ENCODE measurements at places on chromosomes 11 and 22. TPM values are rescaled to one million over a fixed set of nuclear protein-coding genes. Genes with fewer than 3 reads are reported as not detected.

DDTL gene
- 3.6 TPM for total RNA-seq

MS4A6A gene
- total RNA-seq: 1.5 TPM

REXO2 gene
- total RNA-seq: 48.5 TPM

SULT4A1 gene
- total RNA-seq: not detected

IL18 gene
- total RNA-seq: 0.35 TPM

TPBGL gene
- total RNA-seq: 0.59 TPM

OR2D2 gene
- total RNA-seq: not detected

MRGPRX3 gene
- not detected for total RNA-seq

MYO7A gene
- total RNA-seq: 0.44 TPM

DNA sequence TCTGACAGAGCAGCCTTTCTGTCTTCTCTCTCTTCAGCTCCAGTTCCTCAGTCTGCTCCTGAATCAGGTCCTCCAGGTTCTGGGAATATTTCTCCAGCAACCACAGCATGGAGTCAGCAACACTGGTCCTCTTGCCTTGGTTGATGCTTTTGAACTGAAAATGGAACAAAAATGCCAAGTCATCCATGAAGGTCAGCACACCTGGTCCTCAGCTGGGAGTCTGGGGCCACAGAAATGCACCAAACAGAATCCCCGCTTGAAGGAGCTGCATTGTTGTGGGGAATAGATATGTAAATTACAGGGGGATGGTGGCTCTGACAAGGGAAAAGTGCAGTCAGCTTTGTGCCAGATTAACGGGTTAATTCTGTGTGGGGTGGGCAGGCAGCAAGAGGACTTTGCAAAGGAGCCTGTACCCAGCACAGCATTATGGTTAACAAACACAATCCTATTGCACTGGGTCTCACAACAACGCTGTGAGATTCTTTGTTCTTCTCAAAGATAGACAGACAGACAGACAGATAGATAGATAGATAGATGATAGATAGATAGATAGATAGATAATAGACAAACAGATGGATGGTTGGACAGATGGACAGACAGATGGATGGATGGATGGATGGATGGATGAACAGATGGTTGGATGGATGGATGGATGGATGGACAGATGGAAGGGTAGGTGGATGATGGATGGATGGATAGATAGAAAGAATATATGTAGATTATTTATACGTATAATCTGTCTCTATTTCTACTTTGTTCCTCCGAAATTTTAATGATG, 33.8 kb upstream of the LRRC32 start:
- DNase-seq: no peak

DNA sequence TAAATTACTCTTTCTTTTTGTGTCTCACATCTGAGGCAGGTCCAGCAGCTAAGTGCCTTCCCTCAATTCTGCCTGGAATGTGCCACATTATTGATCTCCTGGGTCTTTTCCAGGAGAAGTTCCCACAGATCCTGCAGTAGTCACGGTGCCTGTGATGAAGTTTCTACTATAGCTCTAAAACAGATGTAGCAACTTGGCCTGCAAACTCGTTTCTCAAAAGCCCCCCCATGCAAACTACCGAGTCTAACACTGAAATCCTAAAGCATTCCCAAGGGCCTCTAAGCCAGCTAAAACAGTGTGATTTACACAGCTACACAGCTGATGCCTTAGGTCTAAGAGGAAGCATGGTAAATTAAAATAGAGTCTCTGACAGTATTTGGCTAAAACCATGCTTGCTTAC, 54.3 kb downstream of the DDI1 start:
- DNase-seq: no peak

- DNase-seq: no peak
Observed at GRCh38 chr11:70456921-70457532, 58.7 kb downstream of the CTTN start.

GRCh38 chr11:44078794-44079193, 12.7 kb downstream of the ACCS start:
- DNase-seq: no peak

GRCh38 chr22:38214302-38215056, 12.7 kb downstream of the MAFF start:
- peak; percentile 64 for DNase-seq

DNA sequence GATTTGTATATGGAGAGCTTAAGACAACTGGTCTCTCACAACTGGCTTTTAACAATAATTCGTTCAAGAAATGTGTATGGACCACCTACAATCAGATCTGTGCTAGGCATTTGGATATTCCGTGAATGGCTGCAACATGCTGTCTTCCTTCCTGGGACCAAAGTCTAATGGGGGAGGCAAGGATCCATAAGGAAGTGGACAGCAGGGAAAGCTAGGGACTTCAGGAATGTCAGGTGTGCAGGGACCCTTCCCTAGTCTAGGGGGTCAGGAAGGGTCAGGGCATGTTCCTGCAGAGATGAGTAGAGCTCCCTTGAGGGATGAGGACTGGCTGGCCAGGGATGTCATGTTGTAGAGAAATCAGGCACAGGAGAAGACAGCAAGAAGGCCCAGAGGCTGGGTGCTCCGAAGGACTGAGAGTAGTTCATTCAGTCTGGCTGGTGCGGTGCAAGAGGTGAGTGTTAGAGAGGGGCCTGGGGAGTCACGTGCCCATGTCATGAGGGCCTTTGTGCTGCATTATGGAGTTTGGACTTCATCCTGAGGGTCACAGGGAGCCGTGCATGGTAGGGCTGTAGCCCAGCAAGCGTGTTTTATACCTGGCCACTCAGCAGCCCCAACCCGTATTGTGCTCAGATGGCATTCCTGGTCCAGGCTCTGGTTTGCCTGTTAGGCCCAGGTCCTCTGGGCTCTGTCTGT, 8.5 kb upstream of the NECTIN1 start:
- DNase-seq: no peak

DNA sequence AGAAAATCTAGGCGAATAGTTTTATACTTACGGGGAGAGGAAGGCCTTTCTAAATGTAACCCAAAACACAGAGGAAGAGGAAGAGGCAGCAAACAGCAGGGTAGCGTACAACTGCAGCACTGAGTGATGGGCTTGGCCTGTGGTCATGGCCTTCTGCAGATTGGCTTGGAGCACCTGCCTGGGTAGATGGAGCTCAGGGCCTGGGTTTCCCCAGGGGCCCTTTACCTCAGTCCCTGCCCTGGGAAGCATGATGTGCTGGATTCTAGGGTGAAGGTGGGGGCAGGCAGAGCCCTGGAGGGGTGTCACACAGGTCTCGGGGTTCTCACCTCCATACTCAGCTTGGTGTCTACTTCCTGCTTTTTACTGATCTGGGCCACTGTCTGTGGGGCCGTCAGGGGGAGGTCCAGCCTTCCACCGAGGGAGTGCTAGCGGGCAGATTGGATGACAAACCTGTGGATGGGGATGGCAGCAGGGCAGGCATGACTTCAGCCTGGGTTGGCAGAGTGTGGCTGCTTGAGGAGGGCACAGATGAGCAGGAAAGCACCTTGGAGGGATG, 27.7 kb upstream of the CHRM1 start:
- DNase-seq: no peak

DNA sequence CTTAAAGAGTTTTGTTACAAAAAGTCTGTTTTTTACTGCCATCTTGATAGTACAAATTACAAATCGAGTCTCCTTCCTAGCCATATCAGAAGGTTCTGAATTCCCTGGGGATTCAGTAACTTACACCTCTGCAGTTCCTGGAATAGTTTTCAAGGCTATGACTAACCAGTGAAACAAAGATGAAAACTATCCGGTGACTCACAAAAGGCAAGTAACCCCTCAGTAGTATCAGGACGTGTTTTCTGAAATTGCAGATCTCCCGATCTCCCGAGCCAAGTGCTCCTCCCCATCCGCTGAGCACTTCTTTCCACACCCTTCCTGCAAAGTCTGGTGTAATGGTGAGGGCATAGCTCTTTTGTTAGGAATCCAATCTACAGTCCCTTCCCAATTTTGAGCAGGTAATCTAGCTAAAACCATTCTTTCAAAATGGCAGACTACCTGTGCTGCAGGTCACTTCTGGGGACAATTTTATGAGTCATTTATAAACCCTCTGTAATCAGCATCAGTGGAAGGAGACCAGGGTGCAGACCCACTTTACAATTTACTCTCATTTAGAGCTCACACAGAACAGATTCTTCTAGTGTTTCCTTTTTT, 7.7 kb downstream of the E2F8 start:
- DNase-seq: no peak

DNA sequence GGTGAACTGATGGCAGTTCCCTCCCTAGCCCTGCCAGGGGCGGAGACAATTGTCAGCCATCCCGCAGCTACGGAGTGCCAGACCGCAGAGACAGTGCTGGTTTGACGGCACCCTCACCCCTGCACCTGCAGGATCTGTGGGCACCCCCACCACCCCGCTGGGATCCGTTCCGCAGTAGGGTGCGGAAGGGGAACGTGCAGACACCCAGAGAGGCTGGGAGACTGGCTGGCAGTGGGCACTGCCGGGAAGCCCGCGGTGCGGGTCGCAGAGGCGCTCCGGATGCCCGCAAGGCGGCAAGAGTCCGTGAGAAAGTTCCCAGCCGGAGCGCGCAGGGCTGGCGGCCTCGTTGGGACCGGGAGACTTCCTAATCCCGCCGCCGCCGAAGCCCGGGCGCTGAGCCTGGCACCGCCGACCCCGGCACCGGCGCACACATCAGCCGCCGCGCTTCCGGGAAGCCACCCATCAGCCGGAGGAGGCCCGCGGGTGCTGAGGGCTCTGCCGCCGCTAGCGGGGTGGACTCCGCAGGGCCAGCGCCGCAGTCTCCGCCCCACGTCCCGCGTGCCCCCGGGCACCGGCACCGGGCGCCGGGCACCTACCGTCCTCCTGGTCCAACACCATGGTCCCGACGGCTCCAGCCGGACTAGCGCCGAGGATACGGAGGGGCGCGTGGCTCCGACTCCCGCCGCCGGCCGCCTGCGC, 4.3 kb upstream of the LMO1 start:
- DNase-seq: no peak

GRCh38 chr11:123230346-123230745, 35.3 kb upstream of the CLMP start:
- no peak for DNase-seq

GRCh38 chr22:23791738-23792645, 5.2 kb downstream of the SMARCB1 start:
- DNase-seq: no peak

DNA sequence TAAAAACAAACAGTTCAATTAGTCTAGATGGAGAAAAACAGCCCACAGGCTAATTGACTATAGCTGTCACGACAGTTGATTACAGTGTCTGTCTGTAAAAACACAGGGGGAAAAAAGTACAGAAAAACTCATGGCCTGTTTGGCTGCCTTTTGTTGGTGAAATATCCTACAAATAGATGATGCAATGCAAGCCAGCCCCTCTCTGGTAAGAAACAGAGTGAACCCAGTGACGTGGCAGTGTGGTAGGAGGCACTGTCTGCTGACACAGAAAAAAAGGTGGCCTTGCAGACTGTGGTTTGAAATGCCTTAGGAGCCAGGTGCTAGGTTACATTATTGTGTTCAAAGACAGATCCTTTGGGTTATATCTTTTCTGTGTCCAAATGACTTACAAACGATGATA, 431.4 kb upstream of the CCDC90B start:
- no peak for DNase-seq

DNA sequence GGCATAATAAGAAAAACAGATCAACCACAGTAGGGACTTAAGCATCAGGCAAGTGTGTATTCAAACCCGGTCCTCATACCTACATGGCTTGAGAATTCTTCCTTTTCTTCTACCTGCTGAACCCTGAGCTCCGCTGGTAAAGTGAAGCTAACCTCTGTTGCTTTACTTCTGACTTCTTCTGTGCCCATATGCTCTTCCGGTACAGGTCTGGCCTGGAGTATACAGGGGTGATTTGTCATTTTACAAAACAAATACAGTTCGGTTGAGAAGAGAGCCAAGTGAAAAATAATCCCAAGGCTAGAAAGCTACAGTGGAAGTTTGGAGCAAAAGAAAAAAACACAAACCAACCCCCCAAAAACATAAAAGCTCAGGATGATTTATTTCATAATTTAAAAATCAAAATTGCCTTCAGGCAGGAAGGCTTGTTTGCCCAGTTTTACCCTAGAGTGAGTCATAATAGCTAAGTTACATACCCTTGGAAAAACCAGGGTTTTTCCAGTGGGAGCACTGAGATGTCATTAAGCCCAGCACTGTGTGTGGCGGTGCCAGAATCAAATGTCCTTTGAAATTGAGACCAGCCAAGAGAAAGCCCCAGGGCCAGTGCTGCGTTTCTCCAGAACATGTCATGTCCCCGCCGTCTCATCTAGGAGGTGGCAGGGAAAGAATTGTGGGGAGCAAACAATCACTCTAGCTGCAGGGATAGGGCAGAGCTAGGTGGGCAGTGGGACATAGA, 305.5 kb upstream of the ISX start:
- DNase-seq: no peak

- DNase-seq: no peak
Observed at GRCh38 chr11:103680826-103681225, 355.6 kb upstream of the DDI1 start.

DNA sequence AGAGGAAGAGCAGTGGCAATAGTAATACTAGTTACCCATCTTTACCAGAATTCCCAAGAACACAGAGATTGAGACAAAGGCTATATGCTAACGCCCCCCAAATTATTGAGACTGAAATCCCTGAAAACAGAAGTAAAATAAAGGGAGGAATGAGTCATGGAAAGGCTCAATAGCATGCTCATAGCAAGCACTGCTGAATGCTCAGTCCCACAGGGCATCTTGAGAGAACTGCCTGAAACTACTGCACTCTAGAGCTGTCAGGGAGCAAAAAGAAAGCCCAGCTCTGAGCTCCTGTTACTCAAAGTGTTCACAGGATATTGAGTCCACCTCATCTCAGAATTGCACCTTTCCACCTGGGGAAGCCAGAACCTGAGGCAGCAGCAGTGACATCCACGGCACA, 44.1 kb upstream of the FIBIN start:
- DNase-seq: no peak

GRCh38 chr11:122186439-122187080, 70.5 kb upstream of the BLID start:
- DNase-seq: no peak

GRCh38 chr11:106276859-106277436, 199.5 kb downstream of the AASDHPPT start:
- DNase-seq: no peak

DNA sequence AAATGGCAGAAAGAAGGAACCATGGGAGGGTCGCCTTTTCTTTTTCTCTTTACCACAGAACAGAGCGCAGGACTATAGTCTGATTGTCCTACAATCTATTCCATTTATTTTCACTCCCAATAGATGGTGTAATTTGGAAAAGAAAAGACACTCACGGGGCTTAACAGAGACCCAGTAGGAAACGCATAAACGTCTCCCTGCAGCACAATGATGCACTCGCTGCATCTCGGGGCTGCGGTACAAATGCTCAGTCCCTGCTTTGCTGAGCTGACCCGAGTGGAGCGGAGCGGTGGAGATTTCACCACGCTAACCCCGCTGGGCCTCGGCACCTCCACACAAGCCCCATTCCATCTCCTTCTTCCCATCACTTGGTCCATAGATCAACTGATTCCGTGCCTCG, 1.5 kb downstream of the FEZ1 start:
- no peak for DNase-seq
